HepG2 (cell line): ENCODE measurements at places on chromosomes 5 and 9. TPM values are rescaled to one million over a fixed set of nuclear protein-coding genes. Genes with fewer than 3 reads are reported as not detected.

HAVCR2 gene
- total RNA-seq: 0.07 TPM in 1 of 2 replicates, not detected in the other

SLC9A3 gene
- total RNA-seq: 1.2 and 1.8 TPM in 2 replicates

GRCh38 chr5:78666041-78666444 lies 17.5 kb upstream of the LHFPL2 start:
- DNase-seq: peak; percentile 28

GRCh38 chr9:105757496-105758251 lies 63.3 kb downstream of the TMEM38B start:
- DNase-seq: no peak

DNA sequence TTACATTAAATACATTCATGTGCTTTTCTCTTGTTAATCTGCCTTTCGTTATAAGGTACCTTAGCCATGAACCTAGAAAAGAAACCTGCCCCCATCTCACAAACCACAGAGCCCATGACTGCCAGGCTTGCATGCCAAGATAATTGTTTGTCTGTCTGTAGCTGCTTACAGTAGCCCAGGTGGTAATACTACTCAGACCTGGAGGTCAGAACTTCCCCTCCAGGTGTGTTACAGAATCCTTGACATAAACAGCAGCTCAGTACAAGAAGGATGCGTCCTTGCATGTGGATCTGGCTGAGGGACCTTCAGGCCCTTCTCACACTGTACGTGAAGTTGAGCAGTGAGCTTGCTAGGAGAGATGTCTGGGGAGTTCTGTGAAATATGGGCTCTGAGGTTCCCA lies 291.4 kb downstream of the CSNK1G3 start:
- DNase-seq: no peak

- no peak for DNase-seq
These were observed 27.2 kb downstream of the CCDC69 start for GRCh38 chr5:151196556-151197290.

- no peak for DNase-seq
These were observed 4.6 kb downstream of the C5orf63 start for GRCh38 chr5:127068493-127069214.
